ENCODE measurements at places on chromosomes 7 and 10. TPM values are rescaled to one million over a fixed set of nuclear protein-coding genes. Genes with fewer than 3 reads are reported as not detected.

BMPER gene
- total RNA-seq, result not detected

PDK4 gene
- not detected for total RNA-seq

UCN3 gene
- not detected for total RNA-seq

PNLIPRP3 gene
- total RNA-seq, result not detected

ASB10 gene
- total RNA-seq, result not detected

FKBP9 gene
- 1.3 TPM for total RNA-seq

CYP3A7 gene
- not detected for total RNA-seq

AFAP1L2 gene
- total RNA-seq, result 1.8 TPM

KIF11 gene
- total RNA-seq, result 89.8 TPM

FZD8 gene
- 0.15 TPM for total RNA-seq

RPS24 gene
- total RNA-seq, result 2,086 TPM

DPP6 gene
- not detected for total RNA-seq

VENTX gene
- total RNA-seq, result not detected

ERV3-1 gene
- 11.9 TPM for total RNA-seq

GIMAP5 gene
- total RNA-seq, result 111 TPM

VTI1A gene
- 41.5 TPM for total RNA-seq

INSIG1 gene
- total RNA-seq, result 69.3 TPM

PRLHR gene
- not detected for total RNA-seq

LRRC17 gene
- 0.58 TPM for total RNA-seq

PAPSS2 gene
- total RNA-seq, result 0.08 TPM

DCLRE1A gene
- 13.9 TPM for total RNA-seq

ZNF804B gene
- not detected for total RNA-seq

SFTPA1 gene
- total RNA-seq, result not detected

SUV39H2 gene
- total RNA-seq, result 36.6 TPM

SPDYE3 gene
- not detected for total RNA-seq

SLC13A4 gene
- not detected for total RNA-seq
